Fibroblast of the conjunctiva (primary cell): ENCODE measurements at places on chromosomes 3 and 15.
A peak's percentile ranks its signal among the peaks of the same experiment; 100 is the strongest.

DNA sequence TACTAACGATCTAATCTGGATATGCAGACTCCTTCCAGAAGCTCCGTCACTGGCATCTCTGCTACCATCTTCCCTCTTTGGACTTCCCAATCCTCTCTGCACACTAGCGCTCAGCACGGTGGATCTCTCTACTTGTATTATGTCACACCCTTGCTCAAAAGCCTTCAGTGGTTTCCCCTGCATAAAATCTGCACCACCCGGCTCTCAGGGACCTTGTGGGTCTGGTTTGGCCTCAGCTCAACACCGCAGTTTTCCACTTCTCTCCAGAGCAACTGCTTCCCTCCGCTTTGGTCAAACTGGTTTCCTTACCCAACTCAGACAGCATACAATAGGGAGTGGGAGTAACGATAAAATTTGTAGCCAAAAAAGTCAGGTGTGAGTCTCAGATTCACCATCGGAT lies 30.7 kb upstream of the HES1 start:
- no peak for DNase-seq

DNA sequence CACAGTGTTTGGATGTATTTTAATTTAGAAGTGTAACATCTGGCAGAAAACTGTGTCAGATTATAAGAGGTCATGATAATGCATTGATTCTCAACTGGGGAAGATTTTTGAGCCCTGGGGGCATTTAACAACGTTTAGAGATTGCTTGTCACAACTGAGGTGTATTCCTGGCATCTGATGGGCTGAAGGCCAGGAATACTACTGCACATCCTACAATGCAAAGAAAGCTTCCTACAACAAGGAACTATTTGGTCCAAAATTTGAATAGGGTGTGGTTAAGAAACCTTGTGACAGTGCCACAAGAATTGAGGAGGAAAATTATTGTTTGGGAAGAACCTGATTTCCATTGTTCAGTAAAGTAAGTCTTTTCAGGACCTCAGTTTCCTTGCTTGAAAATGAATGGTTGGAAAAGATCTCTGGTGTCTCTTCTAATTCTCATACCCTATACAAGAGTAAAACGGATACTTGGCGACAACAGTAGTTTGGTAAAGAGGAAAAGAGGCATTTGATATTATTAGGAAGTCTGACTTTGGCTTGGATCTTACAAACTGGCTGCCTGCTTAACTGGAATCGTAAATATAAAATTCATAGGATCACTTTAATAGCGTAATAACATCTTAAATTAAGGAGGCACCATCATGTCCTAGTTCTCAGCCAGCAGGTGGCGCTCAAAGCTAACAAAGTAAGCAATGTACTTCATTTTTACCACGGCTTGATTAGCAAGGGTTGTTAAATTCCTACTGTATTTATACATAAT lies 4.3 kb downstream of the DAZL start:
- DNase-seq, result peak; percentile 85

DNA sequence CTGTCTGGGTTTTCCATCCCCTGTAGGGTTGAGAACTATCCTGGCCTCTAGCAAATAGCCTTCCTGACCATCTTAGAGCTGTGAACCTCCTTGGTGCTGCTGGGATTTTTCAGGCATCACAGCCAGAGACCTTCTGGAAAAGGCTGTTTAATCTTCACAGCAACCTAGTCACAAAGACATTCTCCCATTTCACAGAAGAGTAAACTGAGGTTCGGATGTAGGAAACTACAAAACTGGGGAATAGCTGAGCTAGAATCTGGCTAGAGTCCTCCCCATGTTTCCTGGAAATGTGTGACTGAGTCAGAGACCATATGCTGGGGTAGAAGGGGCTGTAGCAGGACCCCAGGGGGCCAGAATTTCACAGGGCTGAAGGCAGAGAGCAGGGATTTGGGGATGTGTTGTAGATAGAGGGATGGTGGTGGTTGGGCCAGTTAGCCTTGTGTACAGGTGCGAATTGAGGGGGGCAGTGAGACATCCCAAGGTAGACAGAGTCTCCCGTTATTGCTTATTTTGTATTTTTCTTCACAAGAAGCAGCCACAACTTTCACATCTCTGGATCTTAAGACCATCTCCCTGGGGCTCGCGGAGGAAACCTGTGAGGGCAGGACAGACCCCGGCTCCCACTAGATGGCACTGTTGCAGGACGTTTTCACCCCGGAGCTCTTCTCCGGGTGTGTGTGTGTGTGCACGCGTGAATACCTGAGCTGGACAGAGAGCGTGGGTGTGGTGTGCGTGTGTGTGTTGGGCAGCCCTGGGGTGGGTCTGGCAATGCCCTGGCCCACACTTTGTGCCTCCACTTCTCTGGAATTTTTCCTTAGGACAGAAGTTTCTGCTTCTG lies 66.9 kb upstream of the PRR23C start:
- peak; percentile 37 for DNase-seq

- no peak for DNase-seq
Measured at GRCh38 chr3:167330993-167331785, 48.9 kb downstream of the ZBBX start.

DNA sequence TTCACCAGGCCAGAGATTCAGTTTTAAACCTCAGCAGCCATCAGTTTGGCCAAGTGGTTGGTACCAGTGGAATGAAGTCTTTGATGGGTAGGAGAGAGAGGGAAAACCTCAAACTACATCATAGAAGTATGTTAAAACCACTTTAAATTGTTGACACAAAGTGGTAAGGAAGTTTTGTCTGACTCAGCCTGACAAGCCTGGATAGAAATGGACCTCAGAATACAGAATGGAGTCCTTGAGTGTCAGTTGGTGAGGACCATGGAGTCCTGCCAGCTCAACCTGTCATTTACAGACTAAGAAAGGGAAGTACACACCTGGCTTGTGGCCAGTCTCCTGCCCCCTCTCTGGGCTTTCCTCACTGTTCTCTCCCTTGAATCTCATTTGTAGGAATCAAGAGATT lies 12.1 kb downstream of the EAF1 start:
- DNase-seq, result no peak

- no peak for DNase-seq
Measured at GRCh38 chr3:182787302-182788036, 5.8 kb upstream of the ATP11B start.

- DNase-seq, result no peak
Measured at GRCh38 chr15:37339437-37339836, 239.1 kb upstream of the MEIS2 start.

DNA sequence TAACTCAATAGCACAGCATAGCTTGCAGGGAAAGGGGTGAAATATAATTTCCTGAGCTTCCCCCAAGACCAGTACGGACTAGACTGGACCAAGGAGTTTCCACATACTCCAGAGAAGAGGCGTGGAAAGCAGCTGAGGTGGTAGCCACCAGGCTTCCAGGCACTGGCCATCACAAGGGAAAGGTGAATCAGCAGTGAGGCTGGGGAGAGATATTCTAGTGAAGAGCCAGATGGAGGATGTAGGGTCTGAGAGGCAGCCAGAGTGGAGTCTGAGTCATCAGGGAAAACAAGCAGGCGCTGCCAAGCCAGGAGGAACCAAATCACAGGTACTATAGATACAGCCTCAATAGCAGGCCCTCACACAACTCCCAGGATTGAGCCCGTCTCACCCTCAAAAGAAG lies 9.6 kb upstream of the RASA2 start:
- DNase-seq, result peak; percentile 13

- DNase-seq, result no peak
Measured at GRCh38 chr3:128801779-128802380, 75.9 kb downstream of the RAB7A start.

DNA sequence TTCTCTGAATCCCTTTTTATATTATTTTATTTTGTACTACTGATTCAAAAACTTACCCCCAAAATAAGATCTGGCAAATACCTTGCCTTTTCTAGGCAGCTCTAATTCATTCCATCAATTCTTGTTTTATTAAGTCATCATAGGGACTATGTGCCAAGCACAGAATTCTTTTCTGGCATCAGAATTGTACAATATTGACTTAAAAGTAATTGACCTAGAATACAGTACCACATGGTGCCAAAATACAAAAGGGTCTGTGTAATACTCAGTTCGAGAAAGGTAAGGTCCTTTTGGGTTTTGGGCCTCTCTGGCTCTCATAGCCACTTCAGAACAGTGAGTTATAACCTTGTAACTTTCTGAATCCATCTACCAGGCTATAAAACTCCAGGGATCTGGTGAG lies 46.2 kb downstream of the KBTBD8 start:
- no peak for DNase-seq

DNA sequence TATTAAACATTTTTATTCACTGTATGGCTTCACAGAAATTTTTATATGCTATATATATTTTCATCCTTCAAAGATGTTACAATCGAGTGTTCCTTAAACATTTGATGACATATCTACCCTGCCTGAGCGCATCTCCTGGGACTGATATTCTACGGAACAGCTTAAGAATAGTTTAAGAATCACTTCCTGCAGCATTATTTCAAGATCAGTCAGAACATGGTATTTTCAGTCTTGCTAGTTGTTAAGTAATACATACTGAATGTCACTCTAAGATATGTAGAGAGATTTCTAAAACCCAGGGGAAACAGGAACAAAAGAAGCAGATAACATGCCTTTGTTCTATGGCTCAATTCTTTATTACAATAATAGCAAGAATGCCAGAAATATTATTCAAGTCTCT lies 8.7 kb downstream of the COL8A1 start:
- DNase-seq, result no peak

GRCh38 chr3:119569156-119569555 lies 9.7 kb upstream of the CD80 start:
- DNase-seq, result no peak

DNA sequence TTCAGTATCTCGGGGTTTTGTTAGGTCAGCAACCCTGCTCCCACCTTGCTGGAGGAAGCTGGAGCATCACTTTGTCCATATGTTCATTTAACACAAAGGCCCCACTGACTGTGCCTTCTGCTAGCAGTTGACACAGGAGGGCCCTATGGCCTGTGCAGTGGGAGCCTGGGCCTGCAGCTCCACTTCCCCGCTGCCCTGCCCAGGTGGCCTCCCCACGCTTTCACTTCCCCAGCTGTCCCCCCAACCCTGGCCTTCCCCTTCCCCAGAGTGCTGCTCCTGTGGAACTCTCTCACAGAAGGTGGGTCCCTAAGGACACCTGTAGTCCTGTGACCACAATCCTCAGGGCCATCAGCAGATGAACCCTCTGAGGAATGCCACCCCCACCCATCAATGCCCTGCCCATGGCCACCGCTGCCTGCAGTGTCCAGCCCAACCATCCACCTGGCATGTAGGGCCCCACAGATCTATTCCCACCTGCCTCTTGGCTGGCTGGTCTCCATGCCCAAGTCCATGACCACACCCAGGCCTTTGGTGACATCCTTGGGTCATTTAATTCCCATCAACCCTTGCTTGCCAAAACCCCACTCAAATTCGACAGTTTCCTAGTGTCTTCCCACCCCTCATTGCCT lies 13.5 kb downstream of the TBC1D21 start:
- DNase-seq, result no peak

DNA sequence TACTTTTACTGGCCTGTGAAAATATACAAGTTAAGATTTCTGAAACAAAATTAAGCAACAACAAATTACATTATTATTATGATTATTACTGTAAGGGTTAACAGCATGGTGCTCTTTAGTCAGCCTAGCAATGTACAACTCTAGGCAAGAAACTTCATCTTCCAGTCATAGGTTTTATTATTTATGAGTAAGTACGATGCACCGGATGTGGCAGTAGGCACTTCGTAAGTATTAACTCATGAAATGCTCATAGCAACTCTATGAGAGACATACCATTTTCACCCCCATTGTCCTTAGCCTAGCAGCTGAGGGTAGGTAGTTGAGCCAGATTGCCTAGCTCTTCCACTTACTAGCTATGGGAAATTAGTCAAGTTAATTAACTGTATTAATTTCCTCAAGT lies 68.0 kb upstream of the PTPRG start:
- DNase-seq, result no peak

GRCh38 chr3:186824430-186825139 lies 17.9 kb upstream of the ADIPOQ start:
- DNase-seq, result no peak

GRCh38 chr15:92616621-92617548 lies 38.7 kb downstream of the FAM174B start:
- DNase-seq, result no peak

DNA sequence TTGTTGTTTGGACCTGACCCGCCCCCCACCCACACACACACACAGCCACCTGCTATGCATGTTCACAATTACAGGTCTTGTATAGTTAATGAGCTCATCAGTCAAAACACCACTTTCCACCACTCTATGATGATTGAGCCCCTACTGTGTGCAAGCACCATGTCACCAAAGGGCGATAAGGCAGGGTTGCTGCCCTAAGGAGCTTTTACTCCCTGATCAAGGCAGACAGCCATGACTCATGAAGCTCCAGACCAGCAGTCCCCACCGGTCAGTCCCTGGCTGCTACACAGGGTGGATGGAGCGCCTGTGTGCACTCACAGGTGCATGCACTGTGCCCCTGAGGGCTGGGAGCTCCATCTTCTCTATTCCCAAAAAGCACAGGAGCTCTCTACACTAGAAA lies 270.6 kb downstream of the CLSTN2 start:
- no peak for DNase-seq

DNA sequence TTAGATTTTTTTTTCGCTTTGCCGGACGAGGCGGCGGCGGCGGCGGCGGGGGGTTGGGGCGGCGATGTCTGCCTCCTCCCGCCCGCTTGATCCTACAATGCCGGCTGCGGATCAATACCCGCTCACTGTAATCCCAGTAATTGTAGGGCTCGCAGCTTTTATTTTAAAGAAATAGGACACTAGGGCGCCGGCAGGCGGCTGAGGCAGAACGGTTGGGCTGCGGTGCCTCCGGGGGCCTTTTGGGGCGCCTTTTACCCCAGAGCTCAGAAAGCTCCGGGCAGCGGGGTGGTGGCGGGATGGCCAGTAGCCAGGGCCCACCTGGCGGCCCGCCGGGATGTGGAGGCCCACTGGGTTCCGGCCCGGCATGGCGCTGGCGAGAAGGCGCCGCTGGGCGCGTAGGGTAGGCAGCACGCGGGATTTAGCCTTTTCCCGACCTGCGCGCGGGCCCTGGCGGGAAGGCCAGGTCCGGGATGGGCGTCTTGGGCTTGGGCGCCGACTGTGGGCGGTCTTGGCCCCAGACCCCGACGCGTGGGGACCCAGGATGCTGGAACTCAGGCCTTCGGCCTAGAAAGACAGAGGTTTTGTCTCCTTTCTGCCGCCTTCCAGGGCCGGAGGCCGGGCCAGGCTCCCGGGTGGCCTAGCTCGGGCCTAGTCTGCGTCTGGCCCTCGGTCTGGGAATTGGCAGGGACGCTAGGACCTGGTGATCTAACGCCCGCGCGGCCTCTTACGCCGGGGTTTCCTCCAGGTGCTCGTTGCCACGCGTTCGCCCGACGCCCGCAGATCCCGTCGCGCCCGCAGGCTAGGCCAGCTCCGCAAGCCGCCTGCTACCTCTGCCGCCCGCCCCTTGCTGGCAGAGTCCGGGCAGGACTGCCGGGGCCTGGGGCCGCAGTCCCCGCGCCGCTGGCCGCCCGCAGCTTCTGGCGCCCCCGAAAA lies 15.5 kb upstream of the ONECUT1 start:
- no peak for DNase-seq

GRCh38 chr3:27591312-27592210 lies 107.4 kb upstream of the SLC4A7 start:
- DNase-seq, result no peak
